ENCODE measurements at places on chromosomes 13 and 19.

DNA sequence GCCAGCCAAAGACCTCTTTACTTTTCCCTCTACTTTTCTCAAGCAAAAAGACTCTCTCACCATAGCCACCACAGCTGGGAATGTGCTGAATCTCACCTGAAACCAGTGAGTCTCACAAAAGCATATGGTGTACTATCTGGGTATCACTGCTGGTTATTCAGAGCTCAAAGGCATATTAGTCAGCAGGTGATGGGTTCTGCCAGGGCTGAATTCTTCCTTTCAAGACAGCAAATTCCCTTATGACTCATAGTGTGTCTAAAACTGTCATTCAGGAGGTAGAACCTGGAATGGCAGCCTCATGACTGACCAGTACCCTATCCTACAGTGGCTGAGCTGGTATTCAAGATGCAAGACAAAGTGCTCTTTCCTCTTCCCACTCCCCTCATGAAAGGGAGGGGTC, 2859.1 kb downstream of the PCDH9 start:
- no peak for DNase-seq

- DNase-seq: no peak
These were observed 25.6 kb upstream of the CABP5 start for GRCh38 chr19:48069435-48069834.

DNA sequence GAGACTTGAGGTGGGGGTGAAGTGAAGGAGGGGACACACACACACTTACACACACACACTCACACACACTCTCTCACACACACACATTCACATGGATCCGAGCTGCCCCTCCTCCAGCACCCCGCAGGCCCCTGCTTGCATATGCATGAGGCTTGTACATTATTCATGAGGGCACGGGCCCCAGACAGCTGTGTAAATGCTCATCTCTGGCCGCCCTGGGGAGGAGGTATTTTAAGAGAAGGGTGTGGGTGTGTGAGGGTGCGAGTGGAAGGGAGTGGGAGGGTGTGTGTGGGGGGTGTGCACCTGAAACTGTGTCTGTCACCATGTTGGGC, 2.4 kb downstream of the NCAN start:
- no peak for DNase-seq

DNA sequence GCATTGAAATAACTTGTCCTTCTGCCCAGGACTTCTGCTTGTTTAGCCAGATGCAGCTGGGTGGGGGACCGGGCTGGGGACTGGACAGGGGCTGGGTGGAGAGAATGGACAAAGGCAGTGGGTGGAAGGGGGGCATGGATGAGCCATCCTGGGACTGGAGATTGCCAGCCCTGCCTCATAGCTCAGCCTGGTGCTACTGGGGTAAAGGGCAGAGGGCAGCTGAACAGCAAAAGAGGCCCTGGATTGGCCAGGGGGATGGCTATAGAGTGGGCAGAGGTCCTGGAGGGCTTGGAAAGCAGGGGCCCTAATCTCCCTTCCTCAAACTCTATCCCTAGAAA, 17.7 kb upstream of the PLAUR start:
- DNase-seq: no peak

DNA sequence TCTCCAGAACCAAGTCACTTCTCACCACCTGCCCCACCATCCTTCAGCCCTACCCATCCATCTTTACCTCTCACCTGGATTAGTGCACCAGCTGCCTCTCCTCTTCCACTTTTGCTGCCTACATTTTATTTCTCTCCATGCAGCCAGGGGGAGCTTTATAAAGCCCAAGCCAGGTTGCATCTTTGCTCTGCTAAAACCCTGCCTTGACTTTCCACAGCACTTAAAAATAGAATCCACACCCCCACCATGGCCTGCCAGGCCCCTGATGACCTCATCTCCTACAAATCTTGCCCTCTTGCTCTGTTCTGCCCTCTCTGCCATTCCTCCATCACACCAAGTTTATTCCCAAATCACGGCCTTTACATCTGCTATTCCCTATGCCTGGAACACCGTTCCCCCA, 1.8 kb downstream of the HOOK2 start:
- no peak for DNase-seq

All from stimulated activated CD8-positive, alpha-beta memory T cell treated with anti-CD3 and anti-CD28 coated beads, Interleukin-12 subunit alpha, Interleukin-12 subunit beta, amount 100 ng/mL, for 1 hour (primary cell).